ENCODE measurements at places on chromosomes 7 and 10.

GRCh38 chr10:62037890-62038608 lies 136.6 kb downstream of the ARID5B start:
- no peak for DNase-seq

GRCh38 chr7:67343114-67343513 lies 346.5 kb downstream of the TYW1 start:
- no peak for DNase-seq

DNA sequence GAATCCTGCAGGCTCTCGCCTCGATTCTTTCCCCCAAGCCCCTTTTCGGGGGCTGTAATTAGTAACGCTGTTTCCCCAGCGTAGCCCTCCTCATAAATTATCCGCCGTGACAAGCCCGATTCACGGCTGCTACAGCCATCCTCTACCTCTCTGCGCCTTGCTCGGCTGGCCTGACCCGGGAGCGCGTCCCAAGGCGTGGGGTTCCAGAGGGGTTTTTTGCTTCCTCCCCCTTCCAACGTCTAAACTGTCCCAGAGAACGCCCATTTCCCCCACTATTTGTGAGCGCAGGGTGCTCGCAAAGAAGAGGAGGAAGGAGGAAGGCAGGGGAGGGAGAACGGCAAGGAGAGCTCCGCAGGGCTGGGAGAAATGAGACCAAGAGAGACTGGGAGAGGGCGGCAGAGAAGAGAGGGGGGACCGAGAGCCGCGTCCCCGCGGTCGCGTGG lies 880 bp downstream of the HOXA5 start:
- no peak for DNase-seq

DNA sequence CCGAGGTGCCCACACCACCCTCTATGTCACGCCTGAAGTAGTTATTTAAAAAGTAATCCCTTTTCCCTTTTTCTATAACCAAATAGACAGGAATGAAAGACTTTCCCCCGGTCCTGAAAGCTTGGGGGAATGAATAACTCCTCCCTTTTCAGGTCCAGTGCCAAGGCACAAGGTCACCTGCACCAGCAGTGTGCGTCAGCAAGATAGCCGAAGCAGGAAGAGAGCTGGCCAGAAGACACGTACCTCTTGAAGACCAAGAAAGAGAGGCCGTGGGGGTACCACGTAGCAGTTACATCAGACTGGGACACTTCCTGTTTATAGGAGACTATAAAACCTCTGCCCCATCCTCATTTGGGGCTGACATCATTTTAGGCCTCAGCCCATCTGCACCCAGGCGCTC lies 10.7 kb upstream of the AKR1B1 start:
- DNase-seq, result no peak

DNA sequence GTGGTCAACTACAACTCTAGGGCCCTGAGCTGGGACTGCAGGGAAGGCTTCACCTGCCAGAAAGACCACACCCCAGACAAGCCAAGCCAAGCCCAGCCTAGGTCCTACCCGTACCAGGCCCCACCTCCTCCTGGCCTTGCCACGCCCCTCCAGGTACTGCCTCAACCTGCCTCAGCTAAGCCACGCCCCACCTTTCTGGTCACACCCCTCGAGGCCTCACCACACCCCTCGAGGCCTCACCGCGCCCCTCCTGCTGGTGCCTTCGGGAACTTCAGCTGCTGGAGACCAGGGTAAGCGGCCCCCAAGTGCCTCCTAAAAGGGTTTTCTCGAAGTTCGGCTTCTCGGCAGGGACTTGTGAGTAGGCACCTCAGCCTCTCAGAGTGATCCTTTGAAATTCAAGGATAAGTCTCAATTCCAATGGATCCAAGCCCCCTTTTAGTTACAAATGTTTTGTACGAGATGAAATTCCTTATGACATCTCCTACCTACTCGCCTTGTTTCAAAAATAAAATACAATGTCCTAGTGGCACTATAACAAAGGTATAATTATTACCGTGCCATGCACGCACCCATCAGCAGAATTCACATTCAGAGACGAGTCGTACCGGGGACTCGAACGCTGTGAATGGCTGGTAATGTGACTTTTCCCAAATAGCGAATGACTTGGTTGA lies 171.2 kb downstream of the ARHGAP21 start:
- no peak for DNase-seq

GRCh38 chr10:130570074-130570473 lies 433.9 kb downstream of the GLRX3 start:
- no peak for DNase-seq
